ENCODE measurements at places on chromosomes 2 and 18.

- no peak for DNase-seq
Observed at GRCh38 chr18:54888933-54889332, 60.7 kb downstream of the RAB27B start.

DNA sequence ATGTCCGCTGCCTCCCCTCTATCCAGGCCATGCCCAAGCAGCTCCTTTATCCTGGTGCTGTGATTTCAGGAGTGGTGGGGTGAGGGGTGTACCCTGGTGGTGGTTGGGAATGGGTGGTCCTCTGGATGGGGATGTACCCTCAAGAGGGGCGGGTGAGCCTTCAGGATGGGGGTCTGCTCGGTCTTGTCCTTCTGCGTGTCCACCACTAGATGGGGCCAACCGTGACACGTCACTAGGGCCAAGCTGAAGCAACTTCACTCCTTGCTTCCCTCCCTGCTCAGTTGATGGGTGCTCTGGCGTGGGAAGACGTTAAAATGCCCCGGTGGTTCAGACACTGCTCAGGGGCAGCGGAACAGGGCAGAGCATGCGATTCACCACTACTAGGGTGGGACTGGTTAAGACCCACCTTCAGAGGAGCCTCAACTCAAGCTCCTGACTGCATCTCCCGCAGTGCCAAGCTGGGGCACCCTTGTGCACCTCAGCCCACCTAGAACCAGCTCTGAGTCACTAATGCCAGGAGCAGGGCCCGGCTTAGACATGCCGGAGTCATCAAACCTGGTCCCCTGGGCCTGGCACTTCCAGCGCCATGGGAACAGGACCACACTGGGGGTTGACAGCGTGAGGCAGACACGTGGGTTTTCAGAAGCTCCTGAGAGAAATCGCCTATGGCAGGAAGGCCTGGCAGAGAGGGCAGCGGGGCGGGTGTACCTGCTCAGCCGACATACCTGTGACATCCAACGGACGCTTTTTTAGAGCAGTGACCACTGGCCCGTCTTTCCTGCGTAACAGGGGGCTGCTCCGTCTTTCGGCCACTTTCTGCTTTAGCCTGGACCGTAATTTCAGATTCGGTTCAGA is 256.7 kb downstream of the HDAC4 start:
- DNase-seq: no peak

- no peak for DNase-seq
Observed at GRCh38 chr2:143087033-143087432, 42.2 kb upstream of the ARHGAP15 start.

DNA sequence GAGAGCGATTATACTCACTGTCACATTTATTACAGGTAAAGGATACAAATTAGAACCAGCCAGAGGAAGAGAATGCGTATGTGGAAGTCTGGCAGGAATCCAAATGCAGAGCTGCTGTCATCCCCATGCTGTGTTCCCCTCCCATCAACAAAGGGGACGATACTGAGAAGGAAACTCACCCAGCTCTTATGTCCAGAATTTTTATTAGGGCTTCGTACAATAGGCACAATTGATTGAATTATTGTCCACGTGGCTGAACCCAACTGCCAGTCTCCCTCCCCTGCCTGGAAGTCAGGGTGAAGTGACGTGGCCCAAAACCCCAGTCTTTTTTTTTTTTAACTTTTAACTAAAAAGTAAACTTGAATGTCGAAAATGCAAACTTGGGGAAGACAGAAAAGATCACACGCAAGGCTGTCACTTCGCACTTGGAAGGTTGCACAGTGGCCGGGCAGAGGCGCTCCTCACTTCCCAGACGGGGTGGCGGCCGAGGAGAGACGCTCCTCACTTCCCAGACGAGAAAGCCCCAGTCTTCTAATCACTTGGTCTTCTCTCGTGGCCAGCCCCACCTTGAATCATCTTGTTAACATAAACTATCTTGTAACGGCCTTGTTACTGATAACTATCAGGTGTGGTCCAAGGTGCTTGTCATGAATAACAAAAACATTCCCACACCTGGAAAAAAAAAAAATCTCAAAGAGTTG is 40.0 kb upstream of the ITSN2 start:
- no peak for DNase-seq

Measured in T-helper 2 cell (primary cell).